Ascending aorta (tissue), 2 donors: ENCODE measurements at places on chromosomes 7 and 10.

- DNase-seq: no peak
These were observed 9.1 kb upstream of the DMBT1 start for GRCh38 chr10:122551450-122551849.

DNA sequence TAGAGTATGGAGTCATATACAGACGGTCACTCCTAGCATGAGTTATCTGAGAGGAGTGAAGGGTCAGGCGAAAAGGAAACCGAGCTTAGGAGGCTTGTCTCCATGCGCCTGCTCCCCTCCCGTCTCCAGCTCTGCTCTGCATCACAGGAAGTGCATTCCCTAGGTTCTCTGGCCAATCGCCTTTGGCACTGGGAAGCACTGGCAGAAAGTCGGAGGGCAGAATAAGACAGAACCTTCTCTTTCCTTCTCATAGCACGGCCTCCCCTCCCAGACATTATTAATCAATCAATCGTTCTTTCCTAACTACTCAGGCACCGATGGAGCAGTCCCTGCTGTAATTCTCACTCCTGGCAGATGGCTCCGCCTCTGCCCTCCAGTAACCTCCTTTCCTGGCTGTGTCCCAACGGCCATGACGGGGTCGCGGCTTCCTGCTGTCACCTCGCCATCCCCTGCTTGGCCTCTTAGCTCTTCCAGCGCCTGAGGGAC, 177.1 kb downstream of the FRMD4A start:
- DNase-seq: no peak

DNA sequence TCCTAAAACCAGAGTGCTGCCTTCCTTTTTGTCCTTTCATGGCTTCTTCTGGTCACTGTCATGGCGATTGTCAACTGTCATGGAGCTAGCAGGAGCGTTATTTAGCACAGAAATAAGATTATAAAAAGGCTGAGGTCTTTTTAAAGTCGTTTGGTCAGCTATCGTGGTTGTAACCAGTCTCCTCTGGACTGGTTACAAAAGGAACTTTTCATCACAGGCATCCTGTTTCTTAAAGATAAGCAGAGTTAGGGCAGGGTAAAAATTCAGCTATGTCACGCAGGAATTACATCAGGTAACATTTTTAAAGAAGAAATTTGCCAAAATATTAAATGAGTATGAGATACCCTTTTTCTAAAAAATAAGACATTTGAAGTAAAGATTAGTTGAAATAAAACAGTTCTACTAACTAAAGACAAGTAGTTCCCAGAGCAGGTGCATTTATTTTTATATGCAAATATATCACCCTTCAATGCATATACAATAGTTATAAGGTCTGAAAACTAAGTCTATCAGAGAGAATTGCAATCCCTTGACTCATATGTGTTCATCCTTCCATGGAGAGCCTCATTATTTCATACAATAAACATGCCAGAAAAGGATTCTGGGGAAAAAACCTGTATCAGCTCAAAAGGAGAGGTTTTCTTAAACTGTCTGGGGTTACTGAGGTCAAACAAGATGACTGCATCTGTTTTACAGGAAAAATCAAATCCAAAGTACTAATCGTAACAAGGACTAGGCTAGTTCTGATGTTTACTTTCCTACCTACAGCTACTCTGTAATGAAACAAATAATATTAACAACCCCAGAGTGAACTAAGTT, 20.9 kb downstream of the FAM24A start:
- no peak for DNase-seq

DNA sequence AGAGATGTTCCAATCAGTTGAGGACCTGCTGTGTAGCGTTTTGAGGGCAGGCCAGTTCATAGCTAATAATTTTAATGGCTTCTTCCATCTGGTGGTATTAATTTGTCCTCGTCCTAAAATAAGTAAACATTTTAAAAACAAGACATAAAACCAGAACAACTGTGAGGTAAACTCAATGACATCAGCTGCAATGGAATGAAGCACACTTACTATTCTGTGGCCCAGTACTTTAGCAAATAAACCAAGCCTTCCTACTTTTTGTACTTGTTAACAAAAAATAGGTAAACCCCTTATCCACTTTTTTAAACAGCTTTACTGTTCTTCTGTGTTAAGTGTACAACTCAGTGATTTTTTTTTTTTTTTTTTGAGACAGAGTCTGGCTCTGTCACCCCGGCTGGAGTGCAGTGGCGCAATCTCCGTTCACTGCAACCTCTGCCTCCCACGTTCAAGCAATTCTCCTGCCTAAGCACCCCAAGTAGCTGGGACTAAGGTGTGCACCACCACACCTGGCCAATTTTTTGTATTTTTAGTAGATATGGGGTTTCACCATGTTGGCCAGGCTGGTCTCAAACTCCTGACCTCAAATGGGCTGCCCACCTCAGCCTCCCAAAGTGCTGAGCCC, 28.9 kb upstream of the FZD1 start:
- no peak for DNase-seq

DNA sequence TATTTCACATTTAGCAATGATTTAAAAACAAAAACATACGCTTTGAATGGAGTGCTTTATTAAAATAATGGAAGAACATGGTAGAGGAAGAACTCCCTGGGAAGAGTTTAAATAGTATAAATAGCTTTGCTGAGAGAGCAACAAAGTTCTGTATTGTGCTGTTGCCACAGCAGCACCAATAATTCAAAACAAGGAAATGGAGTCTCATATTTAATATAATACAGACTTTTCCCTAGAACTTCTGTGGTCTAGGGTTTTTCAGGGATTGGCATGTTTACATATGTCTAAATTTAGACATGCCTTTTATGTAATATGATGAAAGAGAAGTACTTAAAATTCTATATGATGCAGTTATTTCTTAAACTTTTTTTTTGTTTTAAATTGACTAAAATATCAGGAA, 217.2 kb upstream of the HDAC9 start:
- DNase-seq: no peak

- peak; percentile 67 for DNase-seq
These were observed 48.0 kb upstream of the DLG5 start for GRCh38 chr10:77974396-77975074.

- no peak for DNase-seq
These were observed at the start of gene TMEM130 for GRCh38 chr7:98869597-98870120. TSS of gene TMEM130 (minus strand) at chr7:98870014. CDS start at chr7:98869861, 153 bp downstream.

- DNase-seq: no peak
These were observed 59.7 kb downstream of the TLL2 start for GRCh38 chr10:96453856-96454583.

DNA sequence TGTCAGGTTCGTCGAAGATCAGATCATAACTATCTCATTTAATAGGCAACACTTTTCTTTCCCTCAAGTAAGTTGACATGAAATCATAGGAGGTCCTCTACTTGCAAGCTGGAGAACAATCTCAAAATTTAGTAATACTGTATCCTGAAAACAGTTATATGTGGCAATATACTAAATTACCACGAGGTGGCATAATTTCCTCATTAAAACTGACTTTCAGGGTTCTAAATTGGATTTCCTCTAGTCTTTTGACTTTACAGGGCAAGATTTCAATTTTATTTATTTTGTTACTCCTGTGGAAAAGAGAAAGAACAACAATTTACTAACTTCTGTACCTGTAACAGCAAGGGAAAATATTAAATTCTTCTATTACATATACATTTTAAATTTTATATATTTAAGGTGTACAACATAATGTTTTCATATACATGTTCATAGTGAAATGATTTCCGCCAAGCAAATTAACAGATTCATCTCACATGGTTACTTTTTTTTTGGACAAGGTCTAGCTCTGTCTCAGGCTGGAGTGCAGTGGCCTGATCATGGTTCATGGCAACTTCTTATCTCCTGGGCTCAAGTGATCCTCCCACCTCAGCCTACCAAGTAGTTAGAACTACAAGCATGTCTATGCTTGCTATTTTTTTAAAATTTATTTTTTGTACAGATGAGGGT, 53.4 kb upstream of the CYP2C18 start:
- no peak for DNase-seq

DNA sequence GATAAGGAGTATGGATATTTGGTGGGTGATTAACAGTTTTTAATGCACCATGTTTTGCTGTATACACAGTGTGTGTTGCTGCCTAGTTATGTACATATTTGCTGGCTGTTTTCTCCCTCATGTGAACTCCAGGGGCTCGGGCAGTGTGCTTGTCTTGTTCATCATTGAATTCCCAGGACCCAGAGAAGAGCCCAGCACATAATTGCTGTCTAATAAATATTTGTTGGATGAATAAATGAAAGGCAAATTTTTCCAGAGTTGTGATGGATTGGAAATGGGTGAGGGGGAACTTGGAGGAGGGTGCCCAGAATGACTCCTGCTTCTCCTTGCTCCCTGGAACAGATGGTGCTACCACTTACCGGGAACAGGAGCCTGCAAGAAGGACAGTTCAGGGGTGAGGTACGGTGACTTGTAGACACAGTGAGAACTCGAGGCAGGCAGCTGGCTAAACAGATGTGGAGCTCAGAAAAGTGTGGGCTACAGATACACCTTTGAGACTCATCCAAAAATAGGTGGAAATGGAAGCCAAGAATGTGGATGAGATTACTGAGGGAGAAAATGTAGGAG, 586.8 kb upstream of the MGMT start:
- DNase-seq: no peak

DNA sequence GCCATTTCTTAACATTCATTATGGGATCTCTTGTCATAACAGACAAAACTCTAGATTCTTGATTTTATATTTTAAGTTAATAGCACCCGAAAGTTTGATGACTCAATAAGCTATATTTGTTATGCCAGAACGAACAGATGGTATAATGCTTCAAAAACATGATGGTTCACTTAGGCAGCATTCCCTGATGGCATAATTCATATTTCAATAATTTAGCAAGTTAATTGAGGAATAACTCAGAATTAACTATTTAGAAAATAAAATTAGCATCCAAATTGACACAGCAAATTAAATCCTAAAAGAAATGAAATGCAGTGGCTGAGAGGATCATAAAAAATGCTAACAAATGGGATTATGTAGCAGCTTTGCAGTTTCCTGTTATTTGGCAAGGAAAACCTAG, 260.8 kb upstream of the MBL2 start:
- no peak for DNase-seq

- no peak for DNase-seq
These were observed 20.8 kb downstream of the RALA start for GRCh38 chr7:39644170-39644569.

DNA sequence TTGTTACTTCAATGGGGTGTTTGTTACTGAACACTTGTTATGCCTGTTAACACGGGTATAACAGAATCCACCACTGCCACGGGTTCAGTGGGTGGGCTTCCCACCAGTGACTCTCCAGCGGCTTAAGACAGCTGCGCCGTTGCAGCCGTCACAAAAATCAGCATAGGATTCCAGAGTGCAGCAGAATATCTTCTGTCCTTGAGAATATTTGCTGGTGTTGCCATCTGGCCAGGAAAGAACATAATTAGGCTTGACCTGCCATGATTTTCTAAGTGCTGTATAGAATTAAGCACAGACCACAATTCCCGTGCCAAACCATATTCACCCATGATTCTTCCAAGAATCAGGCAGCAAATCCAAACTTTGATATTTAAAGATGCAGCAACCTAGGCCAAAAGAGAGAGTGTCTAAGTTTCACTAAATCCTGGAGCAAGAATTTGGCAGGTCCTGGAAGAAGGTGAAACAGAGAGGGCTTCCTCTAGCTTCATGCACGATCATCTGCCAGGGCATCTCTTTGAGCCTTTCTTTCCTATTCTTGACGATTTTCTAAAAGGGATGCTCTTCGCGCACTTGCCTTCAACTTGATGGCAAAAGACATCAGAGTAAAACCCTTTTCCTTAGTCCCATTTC, 95.0 kb downstream of the FRMD4A start:
- no peak for DNase-seq

GRCh38 chr7:39152701-39153100, 175.0 kb downstream of the POU6F2 start:
- DNase-seq: no peak
